Activated CD4-positive, alpha-beta T cell treated with anti-CD3 and anti-CD28 coated beads for 4 hours (primary cell): ENCODE measurements at places on chromosomes 2 and 18.
A peak's percentile ranks its signal among the peaks of the same experiment; 100 is the strongest.

GRCh38 chr2:69214898-69215297, 172.1 kb downstream of the GFPT1 start:
- DNase-seq, result no peak

GRCh38 chr18:23890589-23890988, 124.0 kb upstream of the TTC39C start:
- no peak for DNase-seq

GRCh38 chr18:44736664-44737380, 56.1 kb downstream of the SETBP1 start:
- no peak for DNase-seq

DNA sequence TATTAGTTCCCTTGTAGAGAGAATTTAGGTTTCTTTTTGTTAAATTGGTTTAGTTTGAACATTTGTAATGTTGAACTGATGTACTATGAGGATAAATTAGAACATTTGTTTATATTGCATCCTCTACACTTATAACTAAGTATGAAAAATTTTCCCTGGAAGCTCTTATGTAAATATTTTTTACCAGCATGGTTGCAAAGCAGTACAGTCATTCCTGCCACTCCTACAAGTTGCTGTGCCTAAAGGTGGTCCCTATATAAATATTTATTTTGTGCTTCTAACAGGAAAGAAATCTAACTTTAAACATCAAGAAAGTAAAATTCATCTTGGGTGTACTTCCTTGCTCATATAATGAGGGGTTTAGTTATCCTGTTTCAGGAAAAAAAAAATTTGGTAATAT, 14.2 kb downstream of the TWSG1 start:
- DNase-seq, result no peak

- no peak for DNase-seq
Measured at GRCh38 chr2:138185827-138186226, 221.6 kb downstream of the HNMT start.

GRCh38 chr2:36397728-36398413, 42.3 kb downstream of the CRIM1 start:
- DNase-seq, result no peak

- no peak for DNase-seq
Measured at GRCh38 chr2:85692039-85692645, 2.0 kb upstream of the GNLY start.

DNA sequence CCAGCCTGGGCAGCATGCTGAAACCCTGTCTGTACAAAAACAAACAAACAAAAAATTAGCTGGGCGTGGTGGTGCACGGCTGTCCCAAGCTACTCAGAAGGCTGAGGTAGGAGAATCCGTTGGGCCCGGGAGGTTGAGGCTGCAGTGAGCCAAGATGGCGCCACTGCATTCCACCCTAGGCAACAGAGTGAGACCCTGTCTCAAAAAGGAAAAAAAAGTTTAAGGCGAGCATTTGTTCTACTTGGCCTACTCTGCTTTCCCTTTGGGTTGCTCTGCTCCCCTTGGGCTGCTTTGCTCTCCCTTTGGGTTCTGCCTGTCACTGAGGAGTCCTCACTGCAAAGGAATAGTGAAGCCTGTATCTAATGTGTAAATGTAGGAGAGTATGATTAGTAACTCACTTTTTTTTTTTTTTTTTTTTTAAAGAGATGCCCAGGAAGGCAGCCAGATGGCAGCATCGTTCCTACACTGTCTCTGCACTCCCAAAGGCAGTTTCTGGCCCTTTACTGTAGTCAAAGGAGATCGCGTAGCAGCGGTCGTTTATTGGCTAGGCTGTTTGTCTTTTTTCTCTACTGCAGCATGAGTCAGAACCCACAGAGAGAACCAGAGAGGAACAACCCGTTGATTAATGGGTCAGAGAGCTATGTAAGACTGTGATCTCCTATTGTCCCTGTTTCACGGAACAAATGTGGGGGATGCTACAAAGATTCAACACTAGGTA, 118.3 kb upstream of the CWC22 start:
- DNase-seq, result peak; percentile 29

DNA sequence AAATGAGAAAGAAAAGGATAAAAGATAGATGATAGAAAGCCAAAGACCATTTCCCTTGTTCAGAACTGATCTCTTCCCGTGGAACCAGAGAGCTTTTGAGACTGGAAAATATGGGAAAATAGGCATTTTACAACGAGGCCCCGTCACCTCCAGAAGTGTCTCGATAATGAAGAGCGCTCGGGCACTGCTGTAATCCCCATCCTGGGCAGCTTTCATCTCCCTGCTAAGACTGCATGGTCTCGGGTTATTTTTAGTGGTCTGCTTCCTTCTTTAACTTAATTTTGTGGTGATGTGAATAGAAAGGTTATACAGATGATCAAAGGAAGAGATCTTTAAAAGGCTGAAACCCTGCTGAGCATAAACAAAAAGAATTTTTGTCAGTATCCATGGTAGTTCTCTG, 176.6 kb downstream of the METTL4 start:
- no peak for DNase-seq

- DNase-seq, result no peak
Measured at GRCh38 chr18:46554406-46555080, 102.5 kb downstream of the LOXHD1 start.

- DNase-seq, result no peak
Measured at GRCh38 chr2:120646994-120647393, 88.7 kb upstream of the GLI2 start.

DNA sequence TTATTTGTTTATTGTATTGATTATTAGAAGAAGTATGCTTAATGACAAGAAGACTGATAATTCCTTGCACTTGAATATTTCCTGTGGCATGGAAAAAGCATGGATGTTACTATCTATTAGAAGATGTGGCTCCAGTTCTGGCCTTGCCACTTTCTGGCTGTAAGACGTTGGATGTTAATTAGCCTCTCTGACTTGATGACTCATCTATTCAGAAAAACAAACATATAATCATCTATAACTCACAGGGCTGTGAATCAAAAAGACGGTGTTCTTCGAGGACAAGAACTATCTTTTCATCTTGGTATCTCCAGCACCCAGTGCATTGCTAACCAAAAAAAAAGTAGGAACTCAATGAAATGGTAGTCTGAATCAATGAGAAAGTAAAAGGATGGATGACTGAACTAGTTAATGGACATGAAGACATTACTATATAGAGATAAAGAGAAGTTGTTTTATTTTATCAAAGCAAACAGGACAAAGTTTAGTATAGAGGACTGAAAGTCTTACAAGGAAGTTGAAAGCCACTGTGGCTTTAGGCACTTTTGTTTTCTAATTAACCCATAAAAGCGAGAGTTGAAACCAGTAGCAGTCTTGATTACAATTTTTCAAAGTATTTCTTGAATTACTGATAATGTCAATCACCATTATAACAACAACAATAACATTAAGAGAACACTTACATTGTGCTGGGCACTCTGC, 145.3 kb downstream of the RND3 start:
- DNase-seq, result no peak

- no peak for DNase-seq
Measured at GRCh38 chr18:25349131-25349925, 2.6 kb downstream of the ZNF521 start.

- DNase-seq, result no peak
Measured at GRCh38 chr2:184190725-184191124, 407.6 kb upstream of the ZNF804A start.

DNA sequence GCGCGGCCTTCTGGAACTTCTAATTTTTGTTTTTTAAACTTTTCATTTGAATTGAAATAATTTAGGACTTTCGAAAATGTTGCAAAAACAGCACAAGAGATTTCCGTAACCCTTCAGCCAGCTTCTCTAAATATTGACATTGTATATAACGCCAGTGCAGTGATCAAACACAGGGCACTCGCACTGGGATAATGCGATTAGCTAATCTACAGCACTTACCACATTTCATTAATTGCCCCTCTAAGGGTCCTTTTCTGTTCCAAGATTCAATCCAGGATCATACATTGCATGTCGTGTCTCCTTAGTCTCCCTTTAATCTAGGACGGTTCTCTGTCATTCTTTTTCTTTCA, 343 bp upstream of the CD302 start:
- DNase-seq, result no peak

DNA sequence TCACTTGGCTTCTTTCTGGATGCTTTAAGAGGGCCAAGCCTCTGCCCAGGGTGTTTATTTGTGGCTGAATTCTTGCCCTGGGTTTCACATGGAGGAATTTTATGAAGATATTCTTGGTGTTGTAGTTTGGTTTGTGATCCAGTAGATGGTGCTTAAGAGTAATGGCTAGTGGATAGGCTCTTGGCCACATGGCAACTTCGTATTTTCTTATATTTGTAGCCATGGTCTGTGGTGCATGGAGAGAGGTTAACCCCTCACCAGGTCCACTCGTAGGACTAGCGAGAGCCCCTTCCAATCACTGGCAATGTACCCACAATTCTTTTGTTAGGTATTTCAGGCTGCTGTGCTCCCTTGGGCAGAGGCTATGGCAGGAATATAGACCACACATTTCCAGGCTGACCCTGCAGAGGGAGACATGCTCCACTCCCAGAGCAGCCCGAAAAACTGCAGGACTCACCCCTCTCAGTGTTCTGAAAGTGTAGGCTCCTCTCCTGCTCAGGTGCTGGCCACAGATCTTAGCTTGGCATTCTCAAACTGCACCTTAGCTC, 582.1 kb upstream of the SETBP1 start:
- DNase-seq, result no peak

DNA sequence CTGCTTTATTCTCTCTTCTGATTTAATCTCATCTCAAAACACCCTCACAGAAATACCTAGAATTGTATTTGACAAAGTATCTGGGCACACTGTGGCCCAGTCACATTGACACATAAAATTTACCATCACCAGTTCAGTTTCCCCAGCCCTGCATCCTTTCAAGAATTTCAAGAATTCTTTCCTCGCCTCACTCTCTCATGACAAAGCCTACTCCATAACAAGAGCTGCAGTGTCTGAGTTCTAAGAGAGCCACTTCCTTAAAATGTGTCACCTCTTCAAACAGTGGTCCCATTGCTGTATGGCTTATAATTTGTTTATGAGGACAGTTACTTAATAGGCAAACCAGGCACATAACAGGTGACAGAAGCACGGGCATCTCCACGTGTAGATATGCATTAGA, 90.9 kb upstream of the STK39 start:
- DNase-seq, result no peak

- no peak for DNase-seq
Measured at GRCh38 chr2:109237792-109238191, 108.8 kb downstream of the SH3RF3 start.

DNA sequence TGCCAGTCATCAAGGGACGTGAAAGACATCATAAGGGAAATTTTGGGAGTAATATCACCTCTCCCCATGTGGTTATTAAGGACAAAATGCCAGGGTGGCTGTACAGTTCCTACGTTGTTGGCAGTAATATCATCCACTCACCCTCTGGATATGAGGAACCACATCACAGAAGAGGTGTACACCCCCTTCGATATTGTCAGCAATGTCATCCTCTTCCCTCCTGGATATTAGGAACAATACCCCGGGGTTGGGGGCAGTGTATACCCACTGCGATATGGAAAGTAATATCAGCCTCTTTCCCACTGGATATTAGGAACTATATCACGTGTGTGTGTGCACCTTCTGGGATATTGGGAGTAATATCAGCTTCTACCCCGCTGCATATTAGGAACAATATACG, 1933.3 kb downstream of the SUCLG1 start:
- no peak for DNase-seq

GRCh38 chr2:43438858-43439655, 156.8 kb downstream of the THADA start:
- DNase-seq, result no peak

DNA sequence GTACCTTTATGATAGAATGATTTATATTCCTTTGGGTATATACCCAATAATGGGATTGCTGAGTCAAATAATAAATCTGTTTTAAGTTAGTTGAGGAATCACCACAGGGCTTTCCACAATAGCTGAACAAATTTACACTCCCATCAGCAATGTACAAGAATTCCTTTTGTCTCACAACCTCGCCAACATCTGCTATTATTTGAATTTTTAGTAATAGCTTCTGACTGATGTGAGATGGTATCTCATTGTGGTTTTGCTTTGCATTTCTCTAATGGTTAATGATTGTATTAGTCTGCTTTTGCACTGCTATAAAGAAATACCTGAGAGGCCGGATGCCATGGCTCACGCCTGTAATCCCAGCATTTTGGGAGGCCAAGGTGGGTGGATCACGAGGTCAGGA, 1387.6 kb upstream of the ACVR2A start:
- no peak for DNase-seq

DNA sequence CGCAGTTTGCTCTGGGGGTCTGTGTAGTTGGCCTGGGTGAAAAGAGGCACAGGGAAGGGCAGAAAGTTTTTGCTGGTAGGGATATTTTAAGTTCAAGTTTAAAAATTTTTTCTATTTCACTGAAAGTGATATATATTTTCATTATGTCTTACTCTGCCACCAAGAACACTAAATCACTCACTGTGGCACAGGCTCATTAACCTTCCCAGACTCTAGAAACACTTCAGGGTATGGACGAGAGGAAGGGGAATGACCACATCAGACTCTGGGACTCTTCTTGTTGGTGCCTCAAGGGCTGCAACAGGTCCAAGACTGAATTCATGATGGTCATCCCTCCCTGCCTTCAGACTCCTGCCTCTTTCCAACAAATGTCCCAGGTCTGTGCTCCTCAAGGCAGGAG, 29.0 kb downstream of the INO80C start:
- DNase-seq, result no peak

GRCh38 chr18:74213429-74213828, 65.1 kb downstream of the TIMM21 start:
- DNase-seq, result no peak

- no peak for DNase-seq
Measured at GRCh38 chr18:75167759-75168618, 41.0 kb downstream of the PTGR3 start.

DNA sequence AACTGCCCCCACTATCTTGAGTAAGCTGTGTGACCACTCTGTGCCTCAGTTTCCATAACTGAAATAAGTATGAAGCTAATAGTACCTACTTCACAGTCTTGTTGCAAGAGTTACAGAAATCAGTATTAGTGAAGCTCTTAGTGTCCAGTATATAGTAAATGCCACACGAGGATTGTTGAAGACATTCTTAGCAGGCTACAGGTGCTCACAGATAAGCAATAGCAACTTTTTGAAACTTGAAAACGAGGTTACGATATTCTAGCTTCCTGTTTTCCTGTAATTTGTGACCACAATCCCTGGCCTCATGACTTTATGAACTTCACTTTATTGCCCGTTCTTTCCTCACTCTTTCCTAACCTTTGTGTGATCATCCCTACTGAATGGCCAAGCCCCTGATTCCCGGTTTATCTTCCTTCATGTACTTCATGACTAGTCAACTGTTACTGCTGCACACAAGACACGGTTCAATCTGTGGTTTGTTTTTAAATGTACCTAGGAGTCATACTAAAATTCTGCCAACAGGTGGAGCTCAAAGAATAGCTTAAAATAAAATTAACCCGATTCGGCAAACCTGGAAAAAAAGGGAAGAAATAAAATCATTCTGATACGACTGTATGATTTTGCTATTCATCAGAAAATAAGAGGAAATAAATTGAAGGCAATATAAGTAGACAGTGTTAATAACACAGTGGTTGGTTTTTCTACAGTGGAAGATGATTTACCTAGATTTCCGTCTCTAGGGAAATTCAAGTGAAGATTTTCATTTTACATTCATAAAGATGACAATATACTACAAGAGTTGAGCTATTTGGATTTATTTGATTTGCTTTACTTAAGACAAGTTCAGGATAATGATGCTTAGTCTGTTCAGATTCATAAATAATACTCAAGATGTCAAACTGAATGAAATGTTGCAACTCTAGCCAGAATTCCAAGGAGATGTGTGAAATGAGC, 38.1 kb upstream of the STAT1 start:
- DNase-seq, result peak; percentile 14
